Umbilical cord (tissue), 2 donors: ENCODE measurements at places on chromosomes 16 and 17. TPM values are rescaled to one million over a fixed set of nuclear protein-coding genes. Genes with fewer than 3 reads are reported as not detected.

GRCh38 chr16:916035-916799 lies 54.6 kb downstream of the LMF1 start:
- no peak for DNase-seq

The NAE1 gene
- total RNA-seq: 40.4 TPM

DNA sequence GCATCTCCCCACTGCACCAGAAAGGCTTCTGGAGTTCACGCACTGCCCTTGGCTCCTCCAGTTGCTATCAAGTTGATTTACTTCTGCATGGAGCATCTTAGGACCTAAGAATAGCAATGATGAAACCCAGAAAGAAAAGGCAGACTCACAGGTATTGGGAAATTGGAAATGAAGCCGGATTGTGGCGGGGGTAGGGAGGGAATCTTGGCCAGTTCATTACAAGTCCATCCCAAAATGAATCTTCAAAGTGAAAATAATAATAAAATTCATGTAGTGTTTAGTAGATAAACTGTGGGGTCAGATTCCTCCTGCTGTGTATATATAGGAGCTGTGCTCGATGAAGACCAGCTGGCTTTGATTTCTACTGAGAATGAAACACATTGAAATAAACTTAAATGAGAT lies 33.7 kb downstream of the TEKT3 start:
- DNase-seq: peak; percentile 90

The CYTH1 gene
- total RNA-seq: 44.3 TPM

DNA sequence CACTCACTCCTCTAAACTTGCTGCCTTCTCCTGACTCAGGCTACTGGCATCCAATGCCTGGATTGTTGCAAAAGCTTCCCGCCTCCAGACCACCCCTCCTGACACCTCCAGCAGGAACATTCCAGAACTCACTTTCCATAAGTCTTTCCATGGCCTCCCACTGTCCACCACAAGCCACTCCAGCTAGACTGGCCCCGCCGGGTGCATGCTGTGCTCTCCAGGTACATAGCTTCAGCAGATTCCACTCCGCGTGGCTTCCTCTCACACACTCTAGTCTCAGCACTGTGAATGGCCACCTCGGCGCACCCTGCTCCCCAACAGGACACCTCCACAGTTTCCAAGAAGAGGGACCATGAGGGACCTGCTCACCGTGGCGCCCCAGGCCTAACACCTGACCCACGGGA lies 25.9 kb upstream of the FAAP100 start:
- no peak for DNase-seq

DNA sequence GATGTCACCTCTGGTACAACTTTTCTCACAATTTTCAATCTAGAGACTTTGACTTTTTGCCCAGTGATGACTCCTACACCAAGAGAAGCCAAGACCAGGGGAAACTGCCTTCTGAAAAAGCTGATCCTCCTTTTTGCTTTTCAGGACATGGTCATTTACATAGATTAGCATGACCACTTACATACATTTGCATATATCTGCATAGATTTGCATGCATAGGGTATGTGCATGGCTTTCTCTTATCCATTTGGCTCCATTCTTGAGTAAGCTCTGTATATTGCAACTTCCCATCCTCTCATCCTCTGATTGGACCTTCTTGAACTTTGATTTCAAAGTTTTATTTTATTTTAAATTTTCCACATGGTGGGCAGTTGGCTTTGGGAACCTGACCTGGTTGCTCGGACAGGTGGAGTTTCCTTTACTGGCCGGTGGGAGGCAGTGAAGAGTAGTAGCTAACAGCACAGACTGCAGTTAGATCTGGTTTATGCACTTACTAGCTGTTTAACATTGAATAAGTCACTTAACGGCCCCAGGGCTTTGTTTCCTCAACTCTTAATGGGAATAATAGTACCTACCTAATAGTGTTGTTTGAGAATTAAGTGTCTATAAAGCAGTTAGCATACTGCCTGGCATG lies 92.9 kb downstream of the GPR139 start:
- no peak for DNase-seq

The ATP2C2 gene
- total RNA-seq: 1.7 TPM

DNA sequence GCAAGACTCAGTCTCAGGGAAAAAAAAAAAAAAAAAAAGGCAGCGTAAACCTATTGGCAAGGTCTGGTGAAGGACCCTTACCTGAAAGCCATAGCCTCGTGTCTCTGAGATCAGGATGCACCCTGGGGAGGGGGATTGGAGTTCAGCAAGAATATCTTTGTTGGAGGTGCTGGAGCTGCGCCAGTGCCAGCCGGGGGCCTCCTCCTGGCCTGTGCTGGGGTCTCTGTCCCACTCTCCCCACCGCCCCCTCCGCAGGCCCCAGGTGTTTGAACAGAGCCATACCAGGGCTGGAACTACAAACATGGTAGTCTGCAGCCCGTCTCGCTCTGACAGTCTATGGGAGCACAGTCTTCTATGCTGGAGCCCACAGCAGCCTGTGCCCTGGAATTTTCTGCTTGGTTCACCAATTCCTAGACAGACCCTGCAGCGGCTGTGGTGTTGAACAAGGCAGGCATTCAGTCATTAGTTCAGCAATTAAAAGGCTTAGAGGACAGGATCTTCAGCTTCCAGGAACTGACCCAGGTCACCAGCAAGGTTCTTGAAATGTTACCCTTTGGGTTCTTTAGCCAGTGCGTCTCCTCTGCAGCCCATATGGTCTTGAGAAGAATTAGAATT lies 42.2 kb upstream of the KIFC3 start:
- DNase-seq: no peak

- peak; percentile 58 for DNase-seq
Measured at GRCh38 chr17:19762515-19762961, 14.4 kb upstream of the ALDH3A1 start.

The KRT28 gene
- 3.6 TPM for total RNA-seq

The ZP2 gene
- not detected for total RNA-seq

DNA sequence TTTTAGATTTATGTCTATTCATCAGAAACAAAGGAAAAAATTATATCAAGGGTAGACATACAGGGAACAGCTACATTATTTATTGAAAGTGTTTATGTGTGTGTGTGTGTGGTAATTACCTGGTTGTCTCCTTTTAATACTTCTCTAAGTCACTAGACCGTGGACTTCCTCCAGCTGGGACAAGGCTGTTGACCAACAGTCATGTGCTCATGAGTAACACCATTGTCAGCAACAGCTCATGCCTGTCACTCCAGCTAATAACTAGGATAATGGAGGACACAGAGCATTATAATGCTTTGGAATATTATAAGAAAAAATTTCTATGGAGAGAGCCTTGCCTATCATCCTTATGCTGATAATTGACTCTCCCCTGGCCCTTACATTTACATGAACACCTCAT lies 125.3 kb upstream of the SALL1 start:
- no peak for DNase-seq

DNA sequence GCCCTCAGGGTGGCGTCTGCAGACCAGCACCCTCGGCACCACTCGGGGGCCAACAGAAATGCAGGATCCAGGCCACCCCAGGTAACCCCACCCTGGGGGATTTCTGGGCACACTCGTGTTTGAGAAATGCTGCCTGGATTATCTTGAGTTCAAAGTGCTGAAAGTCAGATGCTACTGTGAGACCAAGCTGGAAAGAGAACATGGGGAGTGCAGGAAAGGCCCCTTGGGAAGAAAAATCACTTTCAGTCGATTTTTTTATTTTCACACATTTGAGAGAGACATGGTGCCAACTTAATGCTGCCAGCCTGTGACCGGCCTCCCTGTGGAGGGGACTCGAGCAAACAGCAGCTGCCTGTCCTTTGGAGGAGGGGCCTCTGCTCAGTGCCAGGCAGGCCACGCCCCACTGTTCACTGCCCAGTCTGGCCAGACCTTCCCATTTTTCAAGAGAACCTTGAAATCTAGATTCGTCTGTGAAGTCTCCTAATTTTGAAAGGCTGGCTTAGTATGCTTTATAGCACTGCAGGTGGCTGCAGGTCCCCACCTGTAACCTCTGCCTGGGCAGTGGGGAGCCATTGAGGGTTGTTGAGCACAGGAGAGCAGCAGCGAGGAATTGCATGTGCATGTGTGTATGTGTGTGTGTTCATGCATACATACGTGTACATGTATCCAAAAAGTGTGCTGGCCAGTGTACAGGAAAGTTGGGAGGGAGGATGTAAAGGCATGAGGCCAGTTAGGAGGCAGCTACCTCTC lies 70.7 kb upstream of the PLCG2 start:
- no peak for DNase-seq

The ZSCAN10 gene
- total RNA-seq: not detected

- DNase-seq: peak; percentile 19
Measured at GRCh38 chr17:18038149-18038850, 668 bp downstream of the ATPAF2 start.

The SBK1 gene
- total RNA-seq: 0.24 TPM

GRCh38 chr17:59652119-59652518 lies 32.4 kb downstream of the CLTC start:
- DNase-seq: no peak

The AATK gene
- total RNA-seq: 1.4 TPM

The CCL22 gene
- 1.4 TPM for total RNA-seq
